ENCODE measurements at places on chromosomes 12 and 14.

DNA sequence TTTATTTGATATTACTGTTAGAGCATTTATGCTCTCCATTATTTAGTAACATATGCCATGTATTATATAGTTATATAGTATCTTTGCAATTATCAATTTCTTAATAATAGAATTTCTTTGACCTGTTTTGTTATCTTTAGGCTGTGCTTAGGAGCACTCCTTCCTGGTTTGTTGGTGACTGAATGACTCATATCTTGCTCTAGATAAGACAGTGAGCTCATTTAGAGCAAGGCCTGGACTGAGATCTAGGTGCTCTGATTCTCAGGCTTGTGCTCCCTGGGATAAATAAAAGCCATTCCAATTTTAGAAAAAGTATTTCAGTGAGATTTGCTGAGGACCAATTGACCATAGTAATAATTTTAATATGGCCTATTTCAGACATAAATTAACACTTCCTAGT lies 951.2 kb downstream of the FLRT2 start:
- DNase-seq, result no peak

DNA sequence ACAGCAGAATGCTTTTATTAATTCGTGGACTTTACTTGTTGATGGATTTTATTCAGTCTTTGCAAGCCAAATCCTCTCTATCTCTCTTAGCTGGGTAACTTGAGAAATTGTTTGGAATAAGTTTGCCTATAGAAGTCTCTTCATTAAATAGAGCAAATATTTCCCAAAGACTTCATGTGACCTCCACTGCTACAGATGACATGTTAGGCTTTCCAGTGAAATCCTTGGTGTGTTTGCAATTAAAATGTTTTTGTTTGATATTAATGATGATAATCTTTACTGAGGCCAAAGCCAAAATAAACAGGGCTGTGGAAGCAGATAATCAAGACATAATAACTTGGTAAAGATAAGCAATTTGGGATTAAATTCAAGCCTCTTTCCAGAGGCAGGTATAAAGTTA lies 4.4 kb downstream of the MYF6 start:
- DNase-seq, result no peak

GRCh38 chr14:77707355-77707723 lies 484 bp downstream of the ALKBH1 start:
- DNase-seq, result peak; percentile 46

- DNase-seq, result no peak
Measured at GRCh38 chr14:69701857-69702256, 65.1 kb upstream of the SRSF5 start.

GRCh38 chr12:4145990-4146859 lies 127.3 kb upstream of the CCND2 start:
- peak; percentile 92 for DNase-seq

DNA sequence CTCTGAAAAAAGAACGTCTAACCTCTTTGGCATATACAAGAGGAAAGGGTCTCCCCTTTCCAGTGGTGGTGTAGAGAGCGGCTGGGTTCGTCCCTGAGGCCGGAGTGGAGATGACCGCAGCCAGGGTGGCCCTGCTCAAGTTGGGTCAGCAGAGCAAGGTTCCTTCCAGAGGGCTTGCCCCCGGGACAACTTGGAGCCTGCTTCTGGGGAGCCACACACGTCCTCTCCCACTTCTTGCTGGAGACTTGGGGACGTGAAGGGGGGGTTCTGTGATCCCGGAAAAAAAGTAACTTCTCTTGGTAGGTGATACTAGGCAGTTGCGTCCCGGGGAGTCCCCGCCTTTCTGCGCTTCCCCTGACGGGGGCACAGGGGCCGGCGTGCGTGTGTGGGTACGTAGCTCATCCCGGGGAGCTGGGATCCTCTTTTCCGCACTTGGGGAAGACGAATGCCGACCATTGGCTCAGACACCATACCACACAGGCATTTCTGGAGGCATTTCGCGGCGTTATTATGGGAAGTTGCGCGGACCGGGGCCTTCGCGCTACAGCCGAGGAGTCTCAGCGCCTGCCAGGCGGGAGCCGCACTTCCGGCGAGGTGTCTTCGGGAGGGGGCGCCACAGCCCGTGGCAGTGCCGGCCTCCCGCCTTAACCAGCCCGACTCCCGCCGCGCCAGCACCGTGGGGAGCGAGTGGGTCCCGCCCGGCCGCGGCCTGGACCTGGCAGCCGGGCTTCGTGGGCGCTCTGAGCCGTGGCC lies 14.8 kb upstream of the PAX9 start:
- no peak for DNase-seq

DNA sequence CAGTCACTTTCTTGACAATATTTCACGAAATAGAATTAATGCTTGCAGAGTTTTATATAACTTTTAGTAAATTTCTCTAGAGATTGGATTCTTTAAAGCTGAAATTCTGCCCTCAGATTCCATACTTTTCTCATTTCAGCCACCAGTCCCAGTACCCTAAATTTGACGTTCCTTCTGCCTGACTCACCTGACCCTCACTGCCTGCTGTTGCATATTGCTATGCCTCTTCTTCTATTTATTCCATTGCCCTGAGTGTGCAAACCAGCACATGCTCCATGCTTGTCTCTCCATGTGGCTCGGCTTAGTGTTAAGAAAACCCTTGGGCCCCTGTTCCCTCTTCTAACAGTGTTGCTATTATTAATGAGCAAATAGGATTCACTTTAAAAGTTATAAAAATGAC lies 533.3 kb downstream of the LRFN5 start:
- DNase-seq, result no peak

DNA sequence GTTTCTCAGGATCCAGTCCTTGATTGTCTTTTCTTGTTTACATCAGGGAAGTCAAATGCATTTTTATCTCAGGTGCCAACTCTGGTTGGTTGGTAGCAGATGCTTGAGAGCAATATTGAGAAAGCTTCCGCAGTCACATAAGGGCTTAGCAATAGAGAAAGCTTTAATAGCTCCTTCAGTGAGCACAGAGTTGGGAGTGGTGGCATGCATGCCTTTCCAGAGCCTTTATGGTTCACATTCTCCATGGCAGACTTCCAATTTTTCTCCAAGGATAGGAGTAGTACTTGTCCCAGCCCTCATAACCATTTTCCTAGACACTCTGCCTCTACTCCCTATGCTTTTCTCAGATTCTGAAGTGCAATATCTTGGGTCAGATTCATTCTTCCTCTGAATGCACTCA lies 280.4 kb downstream of the AEBP2 start:
- no peak for DNase-seq

Measured in activated naive CD4-positive, alpha-beta T cell treated with anti-CD3 and anti-CD28 coated beads for 36 hours (primary cell).